NCI-H187 (cell line): ENCODE measurements at places on chromosomes 12 and 14.

- DNase-seq = no peak
These were observed 98.0 kb upstream of the RTL1 start for GRCh38 chr14:101001311-101002069.

- peak; percentile 77 for DNase-seq
These were observed 91.1 kb downstream of the IRF2BPL start for GRCh38 chr14:76937181-76938091.

DNA sequence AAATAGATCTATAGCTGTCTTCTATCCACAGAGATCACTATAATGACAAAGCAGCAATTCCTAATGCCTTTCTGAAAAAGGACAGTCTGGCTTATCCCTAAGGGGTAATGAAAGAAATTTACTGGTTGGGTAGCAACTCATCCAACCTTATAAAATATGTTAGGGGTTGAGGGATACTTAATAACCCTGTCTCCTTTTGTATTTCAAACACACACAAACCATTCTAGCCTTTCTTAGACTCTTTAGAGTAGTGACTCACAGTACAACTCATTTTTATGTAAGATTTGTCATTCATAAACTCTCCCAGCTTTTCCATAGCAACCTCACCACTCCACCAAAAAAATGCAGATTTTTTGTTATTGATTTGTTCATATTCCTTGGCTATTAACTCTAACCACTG lies 167.9 kb downstream of the FSCB start:
- DNase-seq = no peak

- no peak for DNase-seq
These were observed 436.8 kb downstream of the BCL11B start for GRCh38 chr14:98835051-98835824.

- DNase-seq = no peak
These were observed 29.1 kb downstream of the AP5M1 start for GRCh38 chr14:57297852-57298251.

GRCh38 chr12:51868821-51869495 lies 18.9 kb upstream of the ANKRD33 start:
- no peak for DNase-seq

GRCh38 chr12:50569321-50569720 lies 64.5 kb downstream of the DIP2B start:
- DNase-seq = no peak

- DNase-seq = no peak
These were observed 41.5 kb downstream of the RERG start for GRCh38 chr12:15179672-15180071.

DNA sequence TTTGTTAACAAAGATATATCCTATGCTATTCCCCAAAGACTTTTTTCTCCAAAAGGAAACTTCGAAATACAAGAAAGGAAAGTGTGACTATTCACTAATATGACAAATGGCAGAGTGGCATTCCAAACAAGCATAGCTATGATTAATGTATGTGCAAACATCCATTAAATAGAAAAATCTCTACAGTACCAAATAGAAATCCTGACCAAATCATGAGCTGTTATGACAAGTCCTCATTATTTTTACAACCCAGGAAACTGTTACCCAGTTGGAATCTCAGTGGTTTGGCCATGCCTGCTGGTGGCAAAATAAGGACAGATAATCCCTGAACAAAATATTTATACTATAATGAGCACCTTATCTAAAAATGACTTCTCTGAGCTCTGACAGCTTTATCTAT lies 202.1 kb downstream of the SEC23A start:
- no peak for DNase-seq

DNA sequence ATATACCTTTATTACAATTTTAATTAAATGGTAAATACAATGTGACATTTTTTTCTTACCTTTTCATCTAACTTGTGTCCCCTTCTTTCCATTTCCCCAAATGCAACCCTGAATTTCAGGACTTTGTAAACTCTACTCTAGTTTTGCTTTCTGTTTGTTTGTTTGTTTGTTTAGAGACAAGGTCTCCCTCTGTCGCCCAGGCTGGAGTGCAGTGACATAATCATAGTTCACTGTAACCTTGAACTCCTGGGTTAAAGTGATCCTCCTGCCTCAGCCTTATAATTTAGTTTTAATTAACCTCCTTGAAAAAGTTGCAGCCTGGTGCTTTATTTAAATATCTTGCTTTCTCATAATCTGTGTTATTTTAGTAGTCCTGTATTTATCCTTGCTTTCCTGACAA lies 59.0 kb upstream of the MON2 start:
- DNase-seq = no peak
